G401 (cell line): ENCODE measurements at places on chromosomes 13 and 19.

GRCh38 chr19:53809518-53810186, 14.5 kb downstream of the NLRP12 start:
- no peak for DNase-seq

DNA sequence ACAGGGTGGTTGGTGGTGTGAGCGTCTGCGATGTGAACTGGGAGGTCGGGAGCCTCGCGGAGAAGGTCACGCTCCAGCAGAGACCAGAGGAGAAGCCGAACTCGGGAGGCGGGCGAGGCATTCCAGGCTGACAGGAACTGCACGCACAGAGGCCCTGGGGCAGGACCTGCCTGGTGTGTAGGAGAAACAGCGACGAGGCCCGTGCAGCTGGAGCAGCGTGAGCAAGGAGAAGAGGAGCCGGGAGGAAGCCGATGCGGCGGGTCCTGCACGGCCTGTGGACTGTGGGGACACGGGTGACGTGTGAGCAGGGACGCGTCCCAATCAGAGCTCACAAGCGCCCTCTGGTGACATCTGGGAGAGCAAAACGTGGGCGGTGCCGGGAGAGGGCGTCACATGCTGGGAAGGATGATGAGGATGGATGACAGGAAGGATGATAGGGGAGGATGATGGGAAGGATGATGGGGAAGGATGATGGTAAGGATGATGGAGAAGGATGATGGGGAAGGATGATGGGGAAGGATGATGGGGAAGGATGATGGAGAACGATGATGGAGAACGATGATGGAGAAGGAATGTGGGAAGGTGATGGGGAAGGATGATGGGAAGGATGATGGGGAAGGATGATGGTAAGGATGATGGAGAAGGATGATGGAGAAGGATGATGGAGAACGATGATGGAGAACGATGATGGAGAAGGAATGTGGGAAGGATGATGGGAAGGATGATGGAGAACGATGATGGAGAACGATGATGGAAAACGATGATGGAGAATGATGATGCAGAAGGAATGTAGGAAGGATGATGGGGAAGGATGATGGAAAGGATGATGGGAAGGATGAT, 16.1 kb upstream of the MADCAM1 start:
- peak; percentile 56 for DNase-seq

- DNase-seq, result no peak
Measured at GRCh38 chr13:89846926-89847585, 1500.4 kb upstream of the MIR17HG start.

DNA sequence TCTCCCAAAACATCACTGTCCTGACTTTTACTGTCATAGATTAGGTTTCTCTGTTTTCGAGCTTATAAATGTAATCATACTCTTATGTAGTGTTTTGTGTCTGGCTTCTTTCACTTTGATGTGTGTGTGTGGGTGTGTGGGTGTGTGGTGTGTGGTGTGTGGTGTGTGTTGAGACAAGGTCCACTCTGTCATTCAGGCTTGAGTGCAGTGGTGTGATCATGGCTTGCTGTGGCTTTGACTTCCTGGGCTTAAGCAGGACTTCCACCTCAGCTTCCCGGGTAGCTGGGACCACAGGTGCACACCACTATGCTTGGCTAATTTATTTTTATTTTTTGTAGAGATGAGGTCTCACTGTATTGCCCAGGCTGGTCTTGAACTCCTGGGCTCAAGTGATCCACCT, 59.6 kb downstream of the PDS5B start:
- no peak for DNase-seq

- no peak for DNase-seq
Measured at GRCh38 chr13:46295491-46296114, 83.9 kb downstream of the LRRC63 start.

DNA sequence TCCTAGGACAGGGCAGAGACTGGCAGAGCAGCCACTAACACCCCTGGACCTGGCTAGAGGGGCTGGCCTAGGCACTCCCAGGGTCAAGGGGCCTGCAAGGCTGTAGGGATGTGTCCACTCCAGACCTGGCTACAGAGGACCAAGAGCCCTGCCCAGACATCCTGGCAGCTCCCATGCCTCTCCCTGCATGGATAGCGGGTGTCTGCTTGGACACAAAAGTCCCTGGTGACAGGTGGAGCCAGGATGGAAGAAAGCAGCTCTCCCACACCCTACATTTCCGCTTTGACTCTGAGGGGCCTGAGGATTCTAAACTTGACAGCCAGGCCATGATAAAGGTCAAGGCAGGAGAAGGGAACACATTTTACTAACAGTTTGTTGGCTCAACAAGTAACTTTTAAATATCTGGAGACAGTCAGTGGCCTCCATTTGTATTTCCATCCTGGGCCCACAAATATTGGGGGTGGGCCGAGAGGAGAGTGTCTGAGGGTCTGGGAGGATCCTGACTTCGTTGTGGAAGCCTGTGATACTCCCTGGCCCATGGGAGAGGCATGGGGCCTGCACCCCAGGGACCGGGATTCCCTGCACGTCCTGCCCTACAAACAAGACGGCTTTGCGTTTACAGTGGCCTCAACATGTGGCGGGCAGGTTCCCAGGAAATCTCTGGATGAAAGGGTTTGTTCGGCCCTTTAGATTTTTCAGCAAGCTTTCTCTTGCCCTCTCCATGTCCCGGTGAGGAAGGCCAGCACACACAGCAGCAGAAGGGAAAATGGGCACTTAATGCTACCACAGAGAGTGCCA, 19.8 kb upstream of the SLC7A9 start:
- no peak for DNase-seq

DNA sequence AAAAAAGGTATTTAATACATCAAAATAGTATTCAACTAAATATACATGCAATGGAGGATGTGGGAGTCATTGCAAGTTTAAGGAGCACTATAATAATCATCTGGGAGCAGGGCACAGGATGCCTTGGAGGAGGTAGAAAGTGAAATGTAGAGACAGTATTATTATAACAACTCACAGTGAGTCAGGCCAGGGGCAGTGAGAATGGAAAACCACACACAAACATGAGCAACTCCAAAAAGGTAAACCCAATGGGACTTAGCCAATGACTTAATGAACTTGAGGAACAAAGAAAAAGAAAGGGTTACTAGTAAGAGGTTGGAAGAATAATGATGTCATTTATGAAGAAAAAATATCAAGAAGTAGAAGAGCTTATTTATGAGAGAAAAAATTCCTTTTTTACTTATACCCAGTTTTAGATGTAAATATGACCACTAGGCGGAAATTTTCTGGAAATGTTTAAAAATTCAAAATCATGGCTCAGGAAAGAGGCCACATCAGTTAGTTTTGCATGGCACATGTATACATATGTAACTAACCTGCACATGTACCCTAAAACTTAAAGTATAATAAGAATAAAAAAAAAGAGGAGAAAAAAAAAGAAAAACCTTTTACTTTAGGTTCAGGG, 389.3 kb downstream of the SUCLA2 start:
- DNase-seq, result no peak

GRCh38 chr13:44078806-44079376, 199.2 kb downstream of the LACC1 start:
- no peak for DNase-seq

DNA sequence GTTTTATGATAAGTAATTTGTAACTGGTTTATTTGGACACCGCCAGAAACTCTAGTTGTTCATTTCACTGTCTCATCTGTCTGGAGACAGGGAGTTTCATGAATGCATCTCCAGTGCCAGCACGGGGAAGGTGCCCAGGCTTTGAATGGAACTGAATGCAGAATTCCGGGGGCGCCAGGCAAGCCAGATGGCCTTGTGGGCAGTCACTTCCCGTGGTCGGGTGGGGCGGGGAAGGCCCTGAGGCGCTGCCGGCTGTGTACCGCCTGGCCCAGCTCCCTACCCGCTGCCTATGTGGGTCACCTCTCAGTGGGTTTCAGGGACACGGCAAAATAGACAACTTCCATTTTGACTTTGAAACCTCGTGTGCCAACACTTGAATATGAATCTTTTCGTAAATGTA, 28.8 kb upstream of the MCF2L start:
- DNase-seq, result peak; percentile 99

GRCh38 chr13:82701020-82701419, 1181.3 kb downstream of the SLITRK1 start:
- no peak for DNase-seq

DNA sequence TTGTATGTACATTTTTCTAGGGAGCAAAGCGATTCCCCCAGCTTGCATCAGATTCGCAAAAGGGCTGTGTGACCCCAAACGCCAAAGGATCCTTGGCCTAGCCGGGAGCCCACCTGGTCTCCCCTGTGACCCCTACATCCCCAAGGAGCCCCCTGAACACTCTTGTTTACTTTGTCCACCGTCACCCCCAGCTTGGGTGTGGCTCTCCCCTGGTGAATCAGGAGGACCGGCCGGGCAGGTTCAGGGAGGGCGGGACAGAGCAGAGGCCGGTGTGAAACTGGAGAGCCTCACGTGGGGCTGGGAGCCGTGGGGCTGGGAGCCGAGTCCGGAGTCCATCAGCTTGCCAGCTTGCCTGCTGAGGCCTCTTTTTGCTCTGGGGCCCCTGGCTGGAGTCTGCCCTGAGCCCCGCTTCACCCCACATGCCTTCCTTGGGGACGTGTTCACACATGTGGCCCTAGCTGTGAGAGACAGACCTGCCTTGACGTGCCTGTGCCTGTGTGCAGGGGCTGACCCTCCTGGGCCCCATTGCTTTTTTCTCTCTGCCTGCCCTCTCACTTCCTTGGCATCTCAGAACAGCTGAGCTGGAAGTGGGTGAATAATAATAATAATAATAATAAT, 2.0 kb downstream of the ITPKC start:
- peak; percentile 46 for DNase-seq

DNA sequence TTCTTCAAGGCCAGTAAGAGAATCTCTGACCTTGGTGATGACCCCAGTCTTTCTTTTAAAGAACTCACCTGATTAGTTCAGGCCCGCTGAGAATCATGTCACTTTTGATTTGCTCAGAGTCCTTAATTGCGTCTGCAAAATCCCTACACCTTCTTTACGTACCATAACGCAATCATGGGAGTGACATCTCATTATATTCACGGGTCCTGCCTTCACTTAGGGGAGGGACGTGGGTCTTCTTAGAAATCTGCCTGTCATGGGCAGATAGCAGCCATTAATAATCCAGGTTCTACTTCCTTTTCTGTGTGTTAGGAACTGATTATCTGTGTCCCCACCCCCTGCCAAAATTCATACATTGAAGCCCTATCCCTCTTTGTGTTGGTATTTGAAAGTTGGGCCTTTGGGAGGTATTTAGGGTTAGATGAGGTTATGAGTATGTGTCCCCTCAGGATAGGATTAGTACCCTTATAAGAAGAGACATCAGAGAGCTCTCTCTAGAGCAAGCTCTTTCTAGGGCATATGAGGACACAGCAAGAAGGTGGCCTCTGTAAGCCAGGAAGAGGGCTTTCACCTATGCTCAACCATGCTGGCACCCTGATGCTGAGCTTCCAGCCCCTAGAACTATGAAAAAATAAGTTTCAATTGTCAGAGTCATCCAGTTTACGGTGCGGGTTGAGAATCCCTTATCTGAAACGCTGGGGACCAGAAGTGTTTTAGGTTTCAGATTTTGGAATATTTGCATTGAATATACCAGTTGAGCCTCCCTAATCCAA, 9.9 kb downstream of the TPP2 start:
- no peak for DNase-seq

DNA sequence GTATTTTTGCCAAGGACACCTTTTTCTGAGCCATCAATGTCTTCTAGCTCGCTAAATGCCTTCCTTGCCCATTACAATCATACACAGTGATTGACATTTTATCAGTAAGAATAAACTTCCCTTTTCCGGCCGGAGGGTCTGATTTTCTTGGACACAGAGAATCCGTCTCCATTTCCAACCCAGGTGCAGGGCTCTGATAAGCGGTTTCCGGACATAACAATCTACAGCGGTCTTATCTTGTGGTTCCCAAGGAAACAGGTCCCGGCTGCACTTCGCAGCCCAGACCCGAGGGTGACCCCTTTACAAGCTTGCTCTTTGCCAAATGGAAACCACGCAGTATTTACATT, 5.1 kb upstream of the ZNF77 start:
- no peak for DNase-seq

DNA sequence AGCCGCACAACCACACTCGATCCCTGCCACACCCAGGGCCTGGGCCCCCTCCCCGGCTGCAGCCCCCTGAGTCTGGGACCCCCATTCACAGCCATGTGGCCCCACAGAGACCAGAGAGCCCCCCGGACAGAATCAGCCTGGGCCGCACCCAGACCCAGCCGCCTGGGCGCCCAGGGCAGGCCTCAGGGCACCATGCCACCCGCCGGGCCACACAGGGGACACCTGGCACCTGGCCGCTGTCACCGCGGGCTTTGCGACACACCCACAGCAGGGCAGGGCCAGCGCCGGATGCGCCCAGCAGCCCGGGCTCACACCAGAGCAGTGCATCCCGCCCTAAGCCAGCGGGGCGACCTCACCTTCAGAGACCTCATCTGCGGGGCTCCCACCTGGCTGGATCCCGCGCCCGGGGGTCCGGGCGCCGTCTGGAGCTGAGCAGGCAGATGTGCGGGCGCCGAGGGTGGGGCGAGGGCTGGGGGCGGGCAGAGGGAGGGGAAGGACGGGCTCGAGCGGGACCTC, 443 bp downstream of the TBXA2R start:
- no peak for DNase-seq

DNA sequence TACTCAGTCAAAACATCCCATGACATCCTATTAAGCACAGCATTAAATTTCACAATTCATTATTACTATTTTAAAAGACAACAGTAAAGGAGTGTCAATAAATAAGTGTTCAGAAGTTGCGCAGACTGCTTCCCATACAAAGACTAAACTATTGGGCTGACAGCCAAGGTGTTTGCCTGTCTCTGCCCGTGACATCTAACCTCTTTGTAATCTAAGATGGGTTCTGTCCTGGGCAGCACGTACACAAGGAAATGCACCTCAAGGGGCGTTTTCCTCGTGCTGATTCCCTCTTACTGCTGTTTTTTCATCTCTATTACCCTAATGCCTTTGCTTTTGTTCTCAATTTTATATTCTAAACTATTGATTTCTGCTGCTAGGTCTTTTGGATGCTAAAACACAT, 216.3 kb downstream of the NHLRC3 start:
- DNase-seq, result no peak

DNA sequence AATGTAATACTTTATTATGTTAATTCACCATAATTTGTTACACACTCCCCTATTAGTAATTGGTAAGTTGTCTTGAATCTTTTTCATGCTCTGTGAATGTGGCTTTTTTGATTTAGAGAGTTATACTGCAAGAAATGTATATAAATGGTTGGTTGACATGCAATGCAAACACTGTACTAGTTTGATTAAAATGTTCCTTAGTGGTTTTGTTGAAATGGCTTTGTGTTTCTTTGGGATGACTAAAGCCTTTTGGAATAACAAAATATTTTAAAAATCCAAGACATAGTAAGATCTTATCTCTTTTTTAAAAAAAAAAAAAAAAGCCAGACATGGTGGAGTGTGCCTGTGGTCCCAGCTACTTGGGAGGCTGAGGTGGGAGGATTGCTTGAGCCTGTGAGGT, 10.5 kb downstream of the LAMP1 start:
- DNase-seq, result no peak

DNA sequence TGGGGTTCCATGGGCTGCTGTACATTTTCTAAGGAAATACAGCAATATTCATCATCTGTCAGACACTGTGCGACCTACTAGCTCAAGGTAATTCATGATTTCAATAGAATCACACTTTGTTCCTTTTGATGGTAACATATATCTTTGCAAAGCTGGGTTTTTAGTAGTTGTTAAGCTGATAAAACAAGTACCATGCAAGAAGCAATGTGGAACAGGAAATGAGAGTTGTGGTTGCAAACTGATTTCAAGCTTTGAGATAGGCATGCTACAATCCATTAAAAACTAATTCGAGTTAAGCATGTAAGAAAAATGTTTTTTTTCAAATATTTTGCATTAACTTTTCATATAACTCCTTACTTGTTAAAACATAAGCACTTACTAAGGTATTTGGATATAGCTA, 6.8 kb upstream of the MBNL2 start:
- no peak for DNase-seq
